ENCODE measurements at places on chromosomes 5 and 9.

DNA sequence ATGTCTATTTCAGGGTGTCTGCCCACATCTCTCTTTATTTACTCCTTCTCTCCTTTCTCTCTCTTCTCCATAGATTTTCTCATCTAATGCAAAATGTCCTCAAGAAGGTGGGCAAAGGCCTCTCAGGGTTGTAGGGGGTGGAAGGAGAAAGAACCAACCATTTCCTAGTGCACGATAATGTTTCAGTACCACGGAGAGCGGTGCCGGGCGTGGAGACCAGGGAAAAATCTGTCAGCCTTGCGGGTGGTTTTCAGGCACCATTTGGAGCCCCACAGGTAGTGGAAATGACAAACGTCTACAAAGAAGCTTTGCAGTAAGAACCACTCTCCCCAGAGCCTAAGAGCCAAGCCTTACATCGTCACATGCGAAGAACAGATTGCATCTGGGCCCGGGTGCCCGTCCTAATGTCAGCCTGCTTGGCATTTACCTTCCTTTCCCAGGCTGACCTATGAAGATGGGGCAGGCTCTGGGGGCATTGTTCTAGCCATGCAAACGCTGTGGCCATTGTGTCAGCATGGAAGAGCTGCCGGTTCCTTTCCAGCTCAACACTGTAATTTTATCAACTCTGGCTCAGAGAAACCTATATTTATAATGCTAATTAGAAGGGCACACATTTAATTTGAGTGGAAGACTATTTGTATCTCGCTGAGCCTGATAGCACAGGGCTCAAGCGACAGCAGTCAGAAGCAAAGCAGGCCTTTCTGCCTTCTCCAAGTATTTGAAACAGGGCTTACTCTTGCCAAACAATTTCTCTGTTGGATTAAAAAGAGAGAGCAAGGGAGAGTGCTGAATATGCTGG, 430.1 kb upstream of the WWC1 start:
- DNase-seq = peak; percentile 3

- peak; percentile 72 for DNase-seq
These were observed 78.9 kb upstream of the RPS23 start for GRCh38 chr5:82356808-82357671.

- DNase-seq = no peak
These were observed 502.7 kb downstream of the NR2F1-AS1 start for GRCh38 chr5:93078082-93079038.

- DNase-seq = no peak
These were observed 236.6 kb upstream of the RASEF start for GRCh38 chr9:83299571-83299970.

DNA sequence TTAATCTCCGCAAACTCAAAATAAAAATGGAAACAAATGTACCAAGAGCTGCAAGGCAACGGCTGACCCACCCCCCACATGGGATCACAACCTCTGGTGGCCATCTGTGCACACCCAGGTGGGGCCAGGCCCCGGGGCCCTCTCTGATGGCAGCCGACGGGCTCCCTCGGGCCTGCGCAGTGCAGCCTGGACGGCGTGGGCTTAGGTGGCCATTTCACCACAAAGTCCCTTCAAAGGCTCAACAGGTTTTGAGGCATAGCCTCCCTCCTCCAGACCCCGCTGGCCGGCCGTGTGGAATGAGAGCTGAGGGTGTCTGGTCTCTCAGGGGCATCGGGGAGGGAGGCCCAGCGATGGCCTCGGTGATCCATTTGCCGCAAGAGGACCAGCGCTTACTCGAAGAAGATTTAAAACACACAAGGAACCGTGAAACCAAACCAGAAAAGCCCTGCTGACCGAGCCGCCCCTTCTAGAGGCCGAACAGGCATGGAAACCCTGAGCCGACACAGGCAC, 42.7 kb upstream of the CEP72 start:
- no peak for DNase-seq

DNA sequence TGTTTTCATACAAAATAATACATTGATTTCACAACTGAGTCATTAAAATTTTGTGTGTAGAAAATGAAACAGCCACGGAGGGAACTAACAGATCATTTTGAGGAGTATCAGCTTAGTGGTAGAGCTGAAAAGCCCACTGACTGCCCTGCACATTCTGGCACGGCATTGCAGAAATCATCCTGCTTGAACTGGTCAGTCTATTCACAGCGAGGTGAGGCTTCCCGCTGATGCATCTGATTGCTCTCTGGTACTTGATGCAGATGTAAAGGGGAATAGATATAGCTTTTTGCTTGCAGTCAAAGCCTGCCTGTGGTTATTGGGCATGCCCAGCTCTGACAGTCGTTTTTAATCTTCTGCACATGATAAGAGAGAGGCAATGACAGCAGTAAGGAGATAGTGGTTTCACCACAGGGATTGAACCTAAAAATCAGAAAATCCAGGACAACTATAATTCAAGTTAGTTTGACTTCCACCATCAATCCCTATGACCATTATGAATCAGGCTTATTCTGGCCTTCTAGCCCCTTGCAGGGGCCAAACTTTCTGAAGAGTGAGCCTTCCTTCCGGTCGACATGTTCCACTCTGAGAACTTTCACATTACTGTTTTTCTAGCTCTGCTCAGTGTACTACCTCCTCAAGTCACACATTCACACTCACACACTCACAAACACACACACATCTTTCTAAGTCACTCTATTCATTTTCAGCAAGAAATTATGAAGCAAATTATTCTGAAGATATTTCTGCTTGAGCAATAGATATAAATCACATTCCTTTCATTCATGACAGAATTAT, 782.8 kb upstream of the NUDT12 start:
- no peak for DNase-seq

GRCh38 chr9:112322701-112323377, 10.6 kb downstream of the PTBP3 start:
- no peak for DNase-seq

DNA sequence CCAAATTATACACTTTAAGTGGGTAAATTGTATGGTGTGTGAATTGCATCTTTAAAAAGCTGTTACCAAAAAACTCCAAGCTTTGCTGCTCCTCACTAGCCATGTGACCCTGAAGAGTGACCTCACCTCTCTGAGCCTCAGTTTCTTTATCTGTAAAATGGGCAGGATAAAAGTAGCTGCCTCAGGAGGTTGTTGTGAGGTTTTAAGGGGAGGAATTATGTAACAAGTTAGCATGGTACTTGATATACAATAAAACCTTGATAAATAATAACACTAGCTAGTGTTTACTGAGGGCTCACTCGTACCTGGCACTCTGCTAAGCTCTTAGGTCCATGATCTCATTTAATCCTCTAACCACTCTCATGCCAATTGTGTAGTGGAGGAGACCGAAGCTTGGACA, 19.0 kb upstream of the PHF19 start:
- no peak for DNase-seq
